ENCODE measurements at places on chromosomes 12 and 14.
A peak's percentile ranks its signal among the peaks of the same experiment; 100 is the strongest.

GRCh38 chr14:50407111-50407812 is 10.6 kb upstream of the CDKL1 start:
- DNase-seq, result no peak

- DNase-seq, result peak; percentile 42
Measured at GRCh38 chr12:110744601-110745264, 2.0 kb upstream of the PPP1CC start.

- no peak for DNase-seq
Measured at GRCh38 chr14:54462048-54462447, 20.9 kb upstream of the CNIH1 start.

DNA sequence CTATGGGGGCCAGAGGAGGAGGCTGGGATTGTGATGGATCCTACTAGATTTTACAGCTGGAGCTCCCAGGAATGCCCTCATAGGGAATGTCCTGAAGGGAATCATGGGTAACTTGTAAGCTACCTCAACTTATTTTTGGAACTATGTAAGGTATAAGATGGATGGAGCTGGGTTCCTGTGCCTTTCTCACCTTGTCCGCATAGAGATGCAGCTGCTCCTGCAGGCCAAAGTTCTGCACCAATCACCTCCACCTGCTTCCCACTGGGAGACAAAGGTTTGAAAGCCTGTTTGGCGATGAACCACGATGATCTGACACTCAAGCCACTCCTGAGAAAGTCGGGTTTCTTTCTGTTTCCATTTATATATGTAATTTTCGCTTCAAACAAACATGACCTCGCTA is 648 bp upstream of the AKAP5 start:
- DNase-seq, result no peak

GRCh38 chr14:58243790-58244555 is 670 bp upstream of the PSMA3 start:
- DNase-seq, result peak; percentile 42

DNA sequence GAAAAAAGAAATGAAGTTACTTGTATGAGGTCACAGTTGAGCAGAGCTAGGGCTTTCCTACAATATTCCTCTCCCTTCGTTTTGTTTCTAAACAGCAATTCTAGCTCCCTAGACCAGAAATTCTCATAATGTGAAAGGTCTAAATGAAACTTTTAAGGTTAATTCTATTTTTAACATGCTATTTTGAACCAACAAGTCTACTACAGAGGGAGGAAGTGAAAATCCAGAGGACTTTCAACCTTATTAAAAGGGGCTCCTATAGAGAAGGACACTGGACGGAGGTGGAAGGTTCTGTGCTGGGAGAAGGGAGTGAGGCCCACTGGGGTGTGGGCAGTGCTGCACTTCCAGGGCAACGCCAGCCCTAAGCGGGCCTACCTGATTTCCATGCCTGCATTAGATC is 13.4 kb downstream of the GSG1 start:
- no peak for DNase-seq

DNA sequence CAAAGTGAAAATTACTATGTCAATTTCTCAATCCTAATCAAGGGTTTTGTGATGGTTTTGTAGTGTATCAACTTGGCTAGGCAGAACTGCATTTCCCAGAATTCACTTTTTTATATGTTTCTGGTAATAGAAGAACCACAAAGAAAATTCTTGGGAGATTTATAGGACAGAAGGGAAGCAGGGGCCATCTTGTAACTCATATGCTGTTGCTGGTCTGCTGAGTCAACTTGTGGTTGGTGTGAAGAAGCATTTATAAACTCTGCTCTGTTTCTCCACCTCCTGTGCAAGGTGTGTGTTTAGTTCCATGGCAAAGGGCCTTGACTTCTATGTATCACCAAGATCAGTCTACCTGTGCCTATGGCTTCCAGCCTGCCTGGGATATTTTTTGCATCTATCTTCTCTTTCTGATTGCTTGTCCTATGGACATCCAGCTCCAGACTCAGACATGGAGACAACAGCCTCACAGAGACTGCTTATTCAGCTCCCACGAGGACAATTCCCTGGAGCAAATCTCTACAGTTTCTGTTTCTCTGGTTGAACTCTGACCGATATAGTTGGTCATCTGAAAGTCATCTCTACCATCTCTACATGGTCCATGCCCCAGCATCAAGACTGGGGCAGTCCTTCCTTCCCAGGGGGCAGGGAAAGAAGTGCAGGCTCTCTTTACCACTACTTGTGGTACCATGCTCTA is 364.3 kb upstream of the DDHD1 start:
- peak; percentile 26 for DNase-seq

DNA sequence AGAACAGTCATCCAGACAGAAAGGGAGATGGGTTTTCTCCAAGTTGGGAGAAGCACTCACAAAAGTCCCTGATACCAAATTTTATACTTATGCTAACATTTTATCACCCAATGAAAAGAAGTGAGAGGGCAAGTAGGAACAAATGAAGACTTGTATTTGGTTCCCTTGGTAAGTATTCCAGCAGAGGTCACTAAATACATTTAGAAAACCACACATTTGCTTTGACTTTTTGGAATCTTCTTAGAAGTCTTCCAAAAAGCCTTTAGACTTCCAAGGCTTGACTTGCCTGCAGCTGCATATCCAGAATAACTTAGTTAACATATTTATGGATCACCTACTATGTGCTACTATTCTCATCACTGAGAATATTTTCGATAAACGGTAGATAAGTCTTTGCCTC is 3.1 kb upstream of the GYS2 start:
- DNase-seq, result peak; percentile 7

GRCh38 chr12:17592472-17592871 is 497.5 kb downstream of the RERGL start:
- no peak for DNase-seq

- DNase-seq, result no peak
Measured at GRCh38 chr12:81809829-81810595, 50.9 kb upstream of the PPFIA2 start.

DNA sequence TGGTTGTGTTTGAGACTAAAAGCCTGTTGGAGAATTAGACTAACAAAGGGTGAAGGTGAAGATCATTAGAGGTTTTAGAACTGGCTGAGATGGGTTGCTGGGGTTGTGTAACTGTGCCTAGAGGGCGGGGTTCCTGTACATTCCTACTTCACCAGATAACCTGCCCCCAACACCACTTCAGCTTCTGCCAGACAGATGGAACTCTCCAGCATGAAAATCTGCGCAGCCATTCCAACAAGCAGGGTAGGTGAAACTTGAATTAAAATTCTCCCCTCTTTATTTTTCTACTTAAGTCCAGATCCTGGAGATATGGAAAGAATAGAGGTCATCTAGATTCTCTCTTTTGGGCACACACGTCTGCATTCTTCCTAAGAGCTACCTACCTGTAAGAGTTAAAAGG is 6.0 kb downstream of the FOXG1 start:
- DNase-seq, result peak; percentile 86

DNA sequence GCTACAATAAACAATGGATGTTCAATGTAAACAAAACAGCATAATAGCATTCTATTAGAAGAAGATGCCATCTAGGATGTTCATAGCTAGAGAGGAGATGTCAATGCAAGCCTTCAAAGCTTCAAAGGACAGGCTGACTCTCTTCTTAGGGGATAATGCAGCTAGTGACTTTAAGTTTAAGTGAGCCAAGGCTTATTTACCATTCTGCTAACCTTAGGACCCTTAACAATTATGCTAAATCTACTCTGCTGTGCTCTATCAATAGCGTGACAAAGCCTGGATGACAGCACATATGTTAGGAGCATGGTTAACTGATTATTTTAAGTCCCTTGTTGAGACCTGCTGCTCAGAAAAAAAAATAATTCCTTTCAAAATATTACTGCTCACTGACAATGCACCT is 106.0 kb upstream of the SSTR1 start:
- DNase-seq, result no peak

GRCh38 chr12:122943196-122943595 is 23.1 kb downstream of the ABCB9 start:
- DNase-seq, result no peak

- no peak for DNase-seq
Measured at GRCh38 chr12:42799966-42800365, 210.4 kb upstream of the PRICKLE1 start.

- DNase-seq, result no peak
Measured at GRCh38 chr12:57609781-57610553, 1.3 kb upstream of the ARHGEF25 start.

DNA sequence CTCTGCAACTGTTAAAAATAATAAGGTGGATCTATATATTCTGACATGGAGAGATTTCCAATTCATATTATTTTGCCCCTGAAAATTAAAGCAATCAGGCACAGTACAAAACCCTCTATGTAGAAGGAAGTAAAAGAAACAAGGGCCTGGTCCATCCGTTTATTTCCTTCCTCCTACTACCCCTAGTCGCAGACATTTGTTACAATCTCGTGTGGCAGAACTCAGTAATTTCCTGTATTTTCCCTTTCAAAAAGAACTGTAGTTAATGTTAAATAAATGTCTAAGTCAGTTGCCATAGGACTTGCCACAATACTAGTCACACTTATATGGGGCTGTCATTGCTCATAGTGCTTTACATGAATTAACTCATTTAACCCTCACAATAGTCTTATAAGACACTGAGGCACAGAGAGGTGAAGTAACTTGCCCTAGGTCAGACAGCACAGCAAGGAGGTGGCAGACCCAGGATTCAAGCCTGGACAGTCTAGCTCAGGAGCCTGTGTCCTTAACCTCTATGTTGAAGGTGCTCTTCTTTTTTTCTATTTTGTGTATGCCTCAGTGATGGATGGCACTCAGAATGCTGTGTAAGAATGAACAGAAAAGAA is 24.2 kb downstream of the NINJ2 start:
- DNase-seq, result no peak

GRCh38 chr14:95235351-95235750 is 78.0 kb upstream of the DICER1 start:
- peak; percentile 13 for DNase-seq

DNA sequence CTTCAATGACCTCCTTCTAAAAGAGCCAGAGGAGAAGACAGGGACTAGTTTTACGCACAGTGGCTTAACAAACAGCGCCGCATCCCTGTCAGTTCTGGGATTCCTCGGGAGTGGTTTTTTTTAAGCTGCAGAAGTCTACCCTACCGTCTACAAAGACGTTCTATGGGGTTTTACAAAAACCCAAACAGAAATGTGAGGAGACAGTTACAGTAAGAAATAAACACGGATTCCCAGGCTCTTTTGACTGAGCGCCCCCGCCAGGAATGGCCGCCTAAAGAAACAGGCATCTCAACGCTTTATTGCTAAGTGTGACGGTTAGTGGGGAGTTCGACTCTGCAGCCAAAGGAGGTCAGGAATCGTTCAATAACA is 484 bp downstream of the ALKBH1 start:
- DNase-seq, result peak; percentile 50

- peak; percentile 85 for DNase-seq
Measured at GRCh38 chr14:89399594-89400068, 17.4 kb downstream of the FOXN3 start.

- DNase-seq, result peak; percentile 69
Measured at GRCh38 chr12:75759842-75760572, 248.6 kb upstream of the KRR1 start.

DNA sequence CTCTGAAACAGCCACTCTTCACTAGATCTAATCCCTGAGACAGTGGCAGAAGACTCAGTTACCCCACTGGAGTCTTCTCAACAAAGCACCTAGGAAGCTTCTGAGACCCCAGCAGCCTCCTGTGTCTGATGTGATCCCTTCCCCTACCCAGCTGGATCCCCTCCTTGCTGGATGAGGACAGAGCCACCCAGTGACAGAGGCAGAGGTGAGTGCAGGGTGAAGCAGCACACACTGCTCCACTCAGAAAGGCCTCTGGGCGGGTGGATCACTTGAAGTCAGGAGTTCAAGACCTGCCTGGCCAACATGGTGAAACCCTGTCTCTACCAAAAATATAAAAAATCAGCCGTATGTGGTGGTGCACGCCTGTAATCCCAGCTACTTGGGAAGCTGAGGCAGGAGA is 2.7 kb downstream of the SPRYD3 start:
- DNase-seq, result no peak

GRCh38 chr12:50110762-50111351 is 1.2 kb upstream of the COX14 start:
- DNase-seq, result peak; percentile 21

DNA sequence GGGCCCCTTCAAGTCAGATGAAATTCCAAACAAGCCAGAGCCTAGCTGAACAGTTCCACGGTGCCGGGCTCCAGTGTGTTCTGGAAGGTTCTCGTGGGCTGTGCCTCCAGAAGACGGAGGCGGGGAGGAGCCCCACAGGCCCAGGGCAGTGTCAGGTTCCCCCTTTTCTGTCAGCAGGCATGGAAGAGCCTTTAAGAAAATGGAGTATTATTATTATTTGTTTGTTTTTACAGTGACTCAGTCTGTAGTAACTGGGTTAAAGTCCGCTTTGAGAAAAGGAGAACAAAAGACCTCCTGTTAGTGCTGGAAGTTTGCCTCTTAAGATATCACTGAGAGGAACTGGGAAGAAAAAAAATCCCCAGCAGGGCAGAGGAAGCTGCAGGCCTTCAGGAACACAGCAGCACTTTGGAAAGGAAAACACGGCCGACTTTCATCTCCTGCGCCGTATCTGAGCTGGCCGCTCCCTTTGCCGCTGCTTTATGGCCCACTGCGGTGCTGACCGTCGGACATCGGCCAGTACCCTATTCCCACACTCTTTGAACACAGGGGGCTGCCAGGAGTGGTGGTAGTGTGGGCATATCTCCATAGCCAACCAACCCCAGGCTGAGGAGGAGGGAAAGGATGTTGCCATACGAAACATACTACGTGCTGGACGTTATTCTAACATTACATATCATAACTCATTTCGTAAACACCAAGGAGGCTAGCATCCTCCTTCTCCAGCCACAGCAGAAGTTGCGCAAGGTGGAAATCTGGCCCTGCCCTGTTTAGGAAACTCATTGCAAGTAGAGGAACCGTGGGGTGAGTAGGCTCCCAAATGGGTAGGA is 194.0 kb downstream of the ZFP36L1 start:
- peak; percentile 92 for DNase-seq

GRCh38 chr12:43105426-43105981 is 446.5 kb downstream of the ADAMTS20 start:
- DNase-seq, result no peak

GRCh38 chr14:45807178-45807899 is 554.3 kb upstream of the MIS18BP1 start:
- DNase-seq, result no peak

- DNase-seq, result no peak
Measured at GRCh38 chr12:130745921-130746320, 29.8 kb upstream of the RIMBP2 start.
